Fibroblast of pulmonary artery (primary cell): ENCODE measurements at places on chromosomes 5 and 9.

GRCh38 chr5:127187706-127188105 is 102.9 kb upstream of the MEGF10 start:
- no peak for DNase-seq

- DNase-seq: peak; percentile 84
Measured at GRCh38 chr5:54703133-54703532, 185.6 kb downstream of the SNX18 start.

- peak; percentile 47 for DNase-seq
Measured at GRCh38 chr9:100492952-100493351, 20.0 kb downstream of the TMEFF1 start.

DNA sequence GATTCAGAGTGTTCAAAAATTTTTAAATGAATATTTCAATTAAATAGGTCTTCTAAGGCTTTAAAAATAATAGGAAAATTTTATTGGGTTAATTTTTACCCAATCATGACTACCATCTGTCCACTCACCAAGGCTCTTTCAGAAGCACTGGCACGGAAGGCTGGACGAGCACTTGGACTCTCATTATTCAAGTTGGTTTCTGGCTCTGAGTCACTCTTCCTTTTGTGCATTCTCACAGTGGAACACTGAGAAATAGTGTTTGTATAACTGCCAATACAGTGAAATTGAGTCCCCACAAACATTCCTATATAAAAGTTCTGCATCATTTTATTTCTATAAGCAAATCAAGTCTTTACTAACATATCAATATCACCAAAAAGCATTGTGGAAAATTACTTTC is 1149.0 kb downstream of the EFNA5 start:
- peak; percentile 81 for DNase-seq

GRCh38 chr5:7849681-7850394 is 1.1 kb downstream of the CFAP90 start:
- no peak for DNase-seq
